CD4-positive, alpha-beta T cell (primary cell): ENCODE measurements at places on chromosomes 13 and 19.

- peaks cover 4% of the 10 kb centered on the region for H3K27me3 ChIP-seq
- H3K36me3 ChIP-seq, result no peaks in the 10 kb centered on the region
- H3K4me3 ChIP-seq, result no peak overlapping the region
- DNase-seq, result no peak
- no peaks in the 10 kb centered on the region for H3K4me1 ChIP-seq
- no peak overlapping the region for H3K27ac ChIP-seq
These were observed 8.1 kb upstream of the FPR3 start for GRCh38 chr19:51786646-51787494.

GRCh38 chr19:43780706-43781525 lies at the start of gene KCNN4:
KCNN4 (minus strand) TSS chr19:43780973; CDS start chr19:43780861, 112 bp downstream.
- peak; percentile 64 for DNase-seq
- H3K36me3 ChIP-seq, result no peaks in the 10 kb centered on the region
- peak within 1 kb of the TSS; percentile 71 for H3K27ac ChIP-seq

DNA sequence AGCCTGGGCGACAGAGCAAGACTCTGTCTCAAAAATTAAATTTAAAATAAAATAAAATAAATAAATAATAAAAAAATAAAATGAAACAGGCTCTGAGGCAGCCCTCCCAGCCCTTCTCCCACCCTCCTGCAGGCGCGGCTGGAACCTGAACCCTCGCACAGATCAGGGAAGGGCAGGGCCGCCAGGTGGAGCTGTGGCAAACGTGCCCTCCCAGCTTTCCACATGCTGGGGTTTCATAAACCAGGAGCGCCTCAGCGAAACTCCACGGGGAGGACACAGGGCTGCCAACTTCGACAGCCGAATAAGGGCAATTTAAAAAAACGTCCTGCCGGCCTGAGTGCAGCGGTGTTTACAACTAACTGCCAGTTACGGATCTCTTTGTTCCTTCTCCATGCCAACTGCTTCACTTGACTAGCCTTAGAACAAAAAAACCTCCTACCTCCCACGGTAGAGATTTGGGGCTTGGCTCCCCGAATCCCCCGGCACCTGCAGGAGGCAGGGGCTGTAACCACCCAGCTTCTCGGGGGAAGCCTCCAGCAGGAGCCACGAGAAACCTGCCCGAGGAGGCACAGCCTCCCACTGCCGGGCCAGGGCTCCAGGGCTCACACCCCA lies 15.9 kb downstream of the ZNF787 start:
- H3K36me3 ChIP-seq, result peaks cover 35% of the 10 kb centered on the region
- peak; percentile 49 for DNase-seq
- H3K4me1 ChIP-seq, result peaks cover 45% of the 10 kb centered on the region
- no peak overlapping the region for H3K27ac ChIP-seq
- H3K27me3 ChIP-seq, result no peaks in the 10 kb centered on the region

- no peak overlapping the region for H3K27ac ChIP-seq
- H3K4me3 ChIP-seq, result no peak overlapping the region
- H3K27me3 ChIP-seq, result no peaks in the 10 kb centered on the region
- DNase-seq, result no peak
- peaks cover 45% of the 10 kb centered on the region for H3K4me1 ChIP-seq
- H3K36me3 ChIP-seq, result peaks cover 54% of the 10 kb centered on the region
These were observed 44.7 kb downstream of the ARHGEF18 start for GRCh38 chr19:7393459-7393858.

DNA sequence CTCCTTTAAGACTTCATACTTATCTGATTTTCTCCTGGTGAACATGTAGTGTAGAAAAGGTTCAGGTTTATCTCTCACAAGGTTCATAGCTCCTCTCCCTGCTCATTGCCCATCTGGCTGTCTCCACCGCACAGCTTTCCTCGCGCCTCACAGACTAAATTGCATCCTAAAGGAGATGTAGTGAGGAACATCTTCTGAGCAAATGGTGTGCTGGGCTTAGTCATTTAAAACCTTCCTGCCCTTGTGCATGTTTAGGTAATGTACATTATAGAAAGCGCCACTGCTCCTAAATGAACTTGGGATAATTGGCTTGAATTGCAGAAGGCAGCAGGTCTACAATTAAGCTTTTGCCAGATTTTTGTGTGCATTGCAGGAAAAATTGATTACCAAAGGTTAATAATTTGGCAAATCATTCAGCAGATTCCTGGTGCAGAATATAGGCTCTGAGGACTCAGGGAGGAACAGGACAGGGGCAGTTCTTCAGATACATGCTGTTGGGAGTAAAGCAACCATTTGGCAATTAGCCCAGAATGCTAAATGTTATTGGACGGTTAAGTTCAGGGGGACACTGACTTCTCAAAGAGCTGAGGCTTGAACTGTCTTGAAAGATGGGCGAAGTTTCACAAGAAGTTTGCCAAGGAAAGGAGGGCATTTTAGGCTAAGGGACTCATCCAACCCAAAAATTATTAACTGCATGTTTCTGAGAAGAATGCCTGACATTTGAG lies 108.4 kb upstream of the CLDN10 start:
- H3K4me3 ChIP-seq, result no peak overlapping the region
- no peaks in the 10 kb centered on the region for H3K27me3 ChIP-seq
- H3K27ac ChIP-seq, result no peak overlapping the region
- no peaks in the 10 kb centered on the region for H3K36me3 ChIP-seq

DNA sequence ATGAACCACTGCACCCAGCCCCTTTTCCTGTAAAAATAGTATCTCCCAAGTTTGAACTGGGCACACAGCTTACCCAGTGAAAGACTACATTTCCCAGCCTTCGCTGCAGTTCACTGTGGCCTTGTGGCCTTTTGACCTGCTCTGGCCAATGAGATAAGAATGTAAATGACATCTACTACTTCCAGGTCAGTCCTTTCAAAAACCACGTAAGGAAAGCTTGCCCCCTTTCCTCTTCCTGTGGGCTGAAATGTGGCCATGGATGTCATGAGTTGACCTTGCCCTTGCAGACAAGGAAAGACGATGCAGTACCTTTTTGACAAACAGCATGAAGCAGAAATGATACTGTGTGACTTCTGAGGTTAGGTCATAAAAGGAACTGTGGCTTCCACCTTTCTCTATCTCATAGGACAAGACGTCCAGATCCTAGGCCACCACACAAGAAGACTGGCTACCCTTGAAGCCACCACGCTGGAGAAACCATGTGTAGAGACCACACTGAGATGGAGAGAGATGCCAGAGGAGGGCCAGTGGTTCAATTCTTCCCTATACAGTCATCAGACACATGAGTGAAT lies 19.9 kb downstream of the ACER1 start:
- H3K27me3 ChIP-seq, result no peaks in the 10 kb centered on the region
- no peak overlapping the region for H3K4me3 ChIP-seq

DNA sequence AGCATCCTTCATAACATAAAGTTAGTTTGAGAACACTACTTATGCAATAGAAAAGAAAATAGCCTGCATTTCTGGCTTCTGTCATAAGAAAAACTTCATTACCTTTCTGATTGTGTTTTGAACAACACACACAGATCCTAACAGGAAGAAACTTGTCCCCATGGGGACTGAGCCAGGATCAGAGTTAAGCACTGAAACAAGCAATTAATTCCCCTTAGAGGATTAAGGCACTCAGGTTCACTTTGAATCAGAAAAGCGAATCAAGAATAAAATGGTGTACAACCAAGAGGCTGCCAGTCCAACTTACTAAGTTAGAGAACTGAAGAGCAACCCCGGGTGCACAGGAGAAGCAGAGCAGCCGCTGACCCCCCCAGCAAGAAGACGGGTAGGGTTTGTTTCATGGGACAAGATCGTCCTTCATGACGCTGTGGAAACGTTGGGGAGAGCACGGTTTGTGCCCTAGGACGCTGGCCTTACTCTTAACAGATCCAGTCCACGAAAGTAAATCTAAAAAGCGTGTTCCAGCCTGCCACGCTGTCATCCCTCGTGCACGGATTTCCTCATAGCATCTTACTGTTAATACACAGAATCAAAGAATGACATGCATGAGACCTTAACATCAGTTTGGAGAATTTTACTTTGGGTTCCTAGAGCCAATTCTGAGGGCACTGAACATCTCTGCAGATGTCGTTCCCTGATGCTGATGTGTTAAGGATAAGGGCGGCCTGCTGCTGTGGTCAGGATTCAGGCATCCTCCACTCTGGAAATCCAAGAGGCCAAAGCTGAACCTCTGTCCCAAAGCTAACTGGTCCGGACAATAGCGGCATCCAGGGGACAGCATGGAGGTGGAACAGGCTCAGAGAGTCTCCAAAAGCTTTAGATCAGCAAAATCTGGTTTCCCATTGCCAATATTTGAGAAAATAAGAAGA lies 46.4 kb downstream of the GGACT start:
- H3K4me1 ChIP-seq, result peaks cover 3% of the 10 kb centered on the region
- H3K4me3 ChIP-seq, result no peak overlapping the region
- H3K27ac ChIP-seq, result no peak overlapping the region

- no peak for DNase-seq
- no peaks in the 10 kb centered on the region for H3K27me3 ChIP-seq
- peak overlapping the region; percentile 56 for H3K4me3 ChIP-seq
- H3K27ac ChIP-seq, result peak overlapping the region; percentile 35
These were observed 26.5 kb downstream of the NUMBL start for GRCh38 chr19:40663695-40664692.

GRCh38 chr19:30375553-30376031 lies 3.4 kb downstream of the ZNF536 start:
- no peak overlapping the region for H3K27ac ChIP-seq
- H3K27me3 ChIP-seq, result peaks cover 9% of the 10 kb centered on the region
- no peak for DNase-seq
- H3K4me1 ChIP-seq, result no peaks in the 10 kb centered on the region

GRCh38 chr19:2337329-2337707 lies 8.8 kb downstream of the SPPL2B start:
- H3K27ac ChIP-seq, result no peak overlapping the region
- peaks cover 18% of the 10 kb centered on the region for H3K4me1 ChIP-seq
- no peaks in the 10 kb centered on the region for H3K27me3 ChIP-seq
- no peak for DNase-seq
- H3K36me3 ChIP-seq, result peaks cover 20% of the 10 kb centered on the region
- no peak overlapping the region for H3K4me3 ChIP-seq

DNA sequence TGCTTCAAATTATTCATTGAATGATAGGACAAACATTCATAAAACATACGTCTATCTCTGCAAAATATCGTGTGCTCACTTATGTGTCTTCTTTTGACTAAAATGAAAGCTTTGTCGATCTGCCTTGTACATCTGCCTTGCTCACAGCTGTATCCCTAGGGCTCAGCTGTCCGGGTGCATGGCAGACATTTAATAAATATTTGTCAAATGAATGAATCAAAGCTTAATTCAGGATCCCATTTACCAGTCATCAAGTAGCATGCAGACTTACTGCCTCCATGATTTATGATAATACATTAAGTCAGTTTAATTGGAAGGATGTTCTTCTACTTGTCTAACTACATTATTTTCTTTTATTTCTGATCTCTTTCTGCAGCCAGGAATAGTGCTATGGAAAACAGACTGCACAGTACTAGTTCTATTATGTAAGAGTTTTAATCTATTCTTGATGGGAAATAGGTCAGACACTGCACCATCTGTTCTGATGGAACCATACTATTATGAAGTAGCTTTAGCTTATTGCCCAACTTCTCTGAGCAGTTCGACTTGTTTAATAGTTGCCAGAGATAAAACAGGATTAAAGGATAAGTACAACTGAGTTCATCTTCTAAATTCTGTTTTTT lies 13.2 kb downstream of the SLC46A3 start:
- peaks cover 52% of the 10 kb centered on the region for H3K36me3 ChIP-seq
- no peaks in the 10 kb centered on the region for H3K27me3 ChIP-seq
- no peaks in the 10 kb centered on the region for H3K4me1 ChIP-seq
- no peak for DNase-seq
- no peak overlapping the region for H3K27ac ChIP-seq

- peaks cover 2% of the 10 kb centered on the region for H3K4me1 ChIP-seq
- no peak overlapping the region for H3K27ac ChIP-seq
- no peak for DNase-seq
- H3K27me3 ChIP-seq, result no peaks in the 10 kb centered on the region
- peaks cover 34% of the 10 kb centered on the region for H3K36me3 ChIP-seq
- H3K4me3 ChIP-seq, result no peak overlapping the region
These were observed 5.4 kb upstream of the ZNF225 start for GRCh38 chr19:44107751-44108150.

GRCh38 chr19:39408392-39409207 lies 2.0 kb downstream of the ZFP36 start:
- peaks cover 29% of the 10 kb centered on the region for H3K36me3 ChIP-seq
- peak overlapping the region; percentile 100 for H3K4me3 ChIP-seq
- H3K27me3 ChIP-seq, result no peaks in the 10 kb centered on the region
- H3K27ac ChIP-seq, result peak overlapping the region; percentile 100

DNA sequence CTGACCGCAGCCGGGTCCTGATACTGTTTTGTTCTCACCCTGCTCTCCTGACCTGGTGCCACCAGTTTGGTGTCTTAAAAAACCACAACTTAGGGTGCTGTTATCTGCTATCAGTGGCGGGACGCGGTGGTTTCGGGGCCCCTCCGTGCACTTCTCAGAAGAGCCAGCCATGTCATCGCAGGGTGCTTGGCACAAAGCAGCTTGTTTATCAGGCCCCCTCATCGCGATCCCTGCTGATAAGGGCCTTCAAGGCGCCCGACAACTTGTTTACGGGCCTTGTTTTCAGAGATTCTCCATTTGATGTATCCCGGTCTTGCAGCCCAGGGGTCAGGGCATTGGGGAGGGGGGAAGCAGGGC lies 58.1 kb upstream of the KLF2 start:
- no peaks in the 10 kb centered on the region for H3K27me3 ChIP-seq
- no peaks in the 10 kb centered on the region for H3K36me3 ChIP-seq
- peaks cover 70% of the 10 kb centered on the region for H3K4me1 ChIP-seq

- DNase-seq, result no peak
- H3K36me3 ChIP-seq, result peaks cover 12% of the 10 kb centered on the region
- no peak overlapping the region for H3K27ac ChIP-seq
- peak overlapping the region; percentile 75 for H3K4me3 ChIP-seq
These were observed 429 bp upstream of the ZNF225 start for GRCh38 chr19:44112802-44113137.

DNA sequence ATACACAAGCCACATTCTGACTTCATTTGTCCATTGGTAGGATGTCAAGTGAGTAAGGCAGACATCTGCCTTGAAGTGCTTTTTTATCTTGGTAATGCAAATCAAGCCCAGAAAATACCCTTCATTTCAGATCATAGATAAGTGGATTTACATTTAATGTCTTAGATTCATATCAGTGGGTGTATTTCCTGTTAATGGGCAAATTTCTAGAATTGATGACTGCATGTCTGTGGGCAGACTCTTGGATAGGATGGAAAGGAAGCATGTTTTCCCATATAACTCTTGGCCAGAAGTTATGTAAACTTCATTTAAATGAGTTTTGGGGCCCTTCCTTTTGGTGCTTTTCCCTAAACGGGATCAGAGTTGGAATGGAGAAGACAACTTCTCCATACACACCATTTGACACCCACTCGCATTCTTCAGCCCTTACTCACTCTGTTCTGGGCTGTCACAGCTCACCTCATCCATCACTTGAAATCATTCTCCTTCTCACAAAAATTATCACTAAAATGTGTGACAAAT lies 154.6 kb downstream of the FLT1 start:
- no peak overlapping the region for H3K4me3 ChIP-seq
- H3K27ac ChIP-seq, result no peak overlapping the region
- no peaks in the 10 kb centered on the region for H3K4me1 ChIP-seq
- no peaks in the 10 kb centered on the region for H3K36me3 ChIP-seq
- DNase-seq, result no peak

DNA sequence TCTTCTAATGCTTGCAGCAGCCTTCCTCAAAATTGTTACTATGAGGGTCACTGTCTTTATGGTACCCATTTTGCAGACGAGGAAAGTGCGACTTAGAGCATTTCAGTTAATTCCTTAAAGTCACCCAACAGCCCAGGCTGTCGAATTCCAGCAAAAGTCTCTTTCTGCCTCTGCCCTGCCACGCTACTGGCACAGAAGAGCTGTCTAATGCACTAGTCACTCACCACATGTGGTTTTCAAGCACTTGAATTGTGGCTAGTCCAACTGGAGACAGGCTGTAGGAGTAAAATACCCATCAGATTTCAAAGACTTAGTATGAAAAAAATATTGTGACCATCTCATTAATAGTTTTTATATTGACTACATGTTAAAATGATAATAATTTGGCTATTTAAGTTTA lies 1.7 kb downstream of the FPR1 start:
- H3K4me3 ChIP-seq, result no peak overlapping the region
- no peaks in the 10 kb centered on the region for H3K4me1 ChIP-seq
- H3K27me3 ChIP-seq, result no peaks in the 10 kb centered on the region
- H3K36me3 ChIP-seq, result no peaks in the 10 kb centered on the region
- no peak for DNase-seq
